ENCODE measurements at places on chromosomes 2 and 18.

DNA sequence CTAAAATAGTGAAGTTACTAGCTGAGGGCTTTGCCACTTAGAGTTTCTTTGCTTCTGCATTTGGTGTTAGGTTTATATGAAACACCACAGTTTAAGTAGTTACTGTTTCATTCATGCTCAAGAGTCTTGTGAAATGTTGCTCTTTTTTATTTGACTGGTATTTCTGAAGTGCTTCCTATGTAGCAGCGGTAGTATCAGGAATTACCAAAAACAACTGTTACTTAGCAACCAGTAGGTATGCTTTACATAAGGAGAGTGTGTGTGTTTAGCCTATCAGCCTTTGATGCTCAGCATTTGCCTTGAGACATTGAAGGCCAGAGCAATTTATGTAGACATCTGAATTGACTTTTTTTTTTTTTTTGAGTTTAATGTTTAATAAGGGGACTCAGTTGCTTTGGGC, 3.6 kb downstream of the DIS3L2 start:
- peak; percentile 27 for DNase-seq

DNA sequence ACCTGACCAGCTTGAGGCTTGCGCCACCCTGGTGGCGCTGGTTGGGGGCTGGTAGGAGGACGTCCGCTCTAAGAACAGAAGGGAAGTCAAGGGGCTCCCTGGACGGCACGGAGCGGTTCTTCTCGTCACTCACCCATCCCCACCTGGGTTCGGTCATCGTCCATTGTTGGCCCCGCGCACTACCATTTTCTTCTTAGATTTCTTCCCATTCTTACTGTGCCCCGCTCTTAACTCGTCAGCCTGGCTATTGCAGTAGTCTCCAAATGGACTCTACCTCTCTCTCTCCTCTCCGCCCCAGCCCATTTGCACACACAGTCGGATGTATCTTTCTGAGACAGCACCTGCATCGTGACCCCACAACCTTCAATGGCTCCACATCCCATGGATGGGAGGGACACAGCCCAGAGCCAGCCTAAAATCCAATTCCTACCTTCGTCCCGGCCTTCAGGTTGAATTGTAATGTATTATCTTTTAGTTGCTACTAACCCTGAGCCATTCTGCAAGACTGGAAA, 814 bp upstream of the RAB1A start:
- DNase-seq, result no peak

GRCh38 chr2:219451661-219452360, 17.2 kb downstream of the SPEG start:
- DNase-seq, result no peak

GRCh38 chr2:216163518-216163917, 54.4 kb downstream of the XRCC5 start:
- no peak for DNase-seq

- peak; percentile 29 for DNase-seq
These were observed 199.4 kb upstream of the FN1 start for GRCh38 chr2:215635071-215635787.

- peak; percentile 37 for DNase-seq
These were observed 209.3 kb downstream of the SLC4A3 start for GRCh38 chr2:219836647-219837177.

DNA sequence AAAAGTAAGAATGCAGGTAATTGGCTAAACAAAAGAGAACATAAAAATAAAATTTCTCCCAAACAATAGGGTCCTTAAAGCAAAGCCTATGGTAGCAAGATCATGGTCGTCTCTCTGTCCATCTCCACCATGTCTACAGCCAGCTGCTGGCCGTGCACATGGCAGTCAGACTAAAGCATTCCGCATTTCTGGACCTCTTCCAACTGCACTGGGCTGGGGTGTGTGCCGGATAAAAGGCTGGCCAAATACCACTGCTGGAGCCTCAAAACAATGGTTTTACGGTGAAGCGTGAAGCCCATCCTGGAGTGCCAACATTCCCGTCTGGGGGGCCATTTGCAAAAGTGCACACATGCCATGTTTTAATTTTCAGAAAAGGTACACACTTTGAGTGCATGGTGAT, 74.8 kb upstream of the PIEZO2 start:
- no peak for DNase-seq

GRCh38 chr2:197538412-197538811, 22.5 kb downstream of the MOB4 start:
- no peak for DNase-seq

DNA sequence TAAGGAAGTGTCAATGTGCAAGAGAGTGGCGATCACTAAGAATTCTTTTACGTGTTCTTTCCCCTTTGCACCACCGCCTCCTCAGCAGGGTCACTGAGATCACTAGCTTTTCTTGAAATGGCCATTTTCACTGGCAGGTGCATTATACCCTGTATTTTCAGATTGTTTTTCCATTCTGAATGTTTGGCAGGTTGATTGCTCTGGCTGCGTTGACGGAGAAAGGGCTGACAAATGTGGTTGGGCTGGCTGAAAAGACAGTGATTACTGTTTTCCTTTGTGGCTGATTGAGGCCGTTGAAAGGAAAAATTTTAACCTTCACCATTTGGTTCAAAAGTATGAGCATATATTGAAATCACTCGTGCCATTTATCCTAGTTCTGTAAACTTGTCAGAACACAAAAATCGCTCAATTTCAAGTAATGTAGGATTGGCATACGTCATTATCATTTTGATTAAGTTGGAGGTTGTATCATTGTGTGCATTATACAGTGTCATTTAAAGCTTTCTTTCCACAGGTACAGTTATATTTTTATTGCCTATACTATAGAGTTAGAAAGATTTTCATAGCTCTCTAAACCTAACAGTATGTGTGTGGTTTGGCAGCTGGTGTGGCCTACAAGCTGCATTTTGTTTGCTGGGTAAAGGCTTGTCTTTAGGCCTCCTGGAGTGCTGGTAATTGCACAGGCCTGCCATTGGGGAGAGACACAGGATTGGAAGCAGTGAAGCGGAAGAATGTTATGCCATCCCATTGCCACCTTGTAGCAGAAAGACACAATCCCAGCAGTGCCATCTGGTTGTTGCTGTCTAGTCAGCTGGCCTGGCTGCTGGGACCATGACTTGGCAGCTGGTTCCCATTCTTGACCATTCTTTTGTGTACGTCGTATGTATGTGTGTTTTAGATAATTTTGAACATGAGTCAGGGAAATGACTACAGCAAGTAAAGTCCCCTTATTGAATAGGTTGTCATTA, 36.7 kb downstream of the DYNC1I2 start:
- no peak for DNase-seq

GRCh38 chr2:65491381-65491905, 59.0 kb upstream of the SPRED2 start:
- peak; percentile 16 for DNase-seq

- DNase-seq, result peak; percentile 83
These were observed 121.3 kb downstream of the FMNL2 start for GRCh38 chr2:152456262-152456661.

- no peak for DNase-seq
These were observed 86.6 kb upstream of the TSPYL6 start for GRCh38 chr2:54342603-54343002.

GRCh38 chr18:59715966-59716369, 18.7 kb upstream of the CCBE1 start:
- peak; percentile 98 for DNase-seq
